ENCODE measurements at places on chromosomes 1 and 21.

DNA sequence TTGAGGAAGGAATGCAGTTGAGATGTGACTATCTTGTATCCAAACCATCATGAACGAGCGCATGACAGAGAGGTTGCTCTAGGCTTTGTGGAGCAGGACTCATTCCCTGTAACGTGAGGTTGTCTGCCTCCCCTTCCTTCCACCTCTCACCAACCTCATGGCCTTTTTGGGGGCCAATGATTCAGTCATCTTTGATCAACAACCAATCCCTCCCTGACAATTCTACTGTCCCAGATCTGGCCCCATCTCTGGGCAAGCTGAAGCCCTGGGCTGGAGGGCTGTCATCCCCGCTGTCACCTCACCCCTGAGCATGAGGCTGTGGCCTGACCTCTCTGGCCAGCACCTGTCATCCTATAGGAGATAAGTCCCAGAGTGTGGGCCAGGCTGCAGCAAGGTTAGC is 19.7 kb downstream of the MTARC1 start:
- DNase-seq = no peak

- no peak for DNase-seq
Observed at GRCh38 chr1:169113613-169114119, 7.2 kb downstream of the ATP1B1 start.

- DNase-seq = no peak
Observed at GRCh38 chr1:94698356-94698755, 121.8 kb upstream of the SLC44A3 start.

- DNase-seq = peak; percentile 81
Observed at GRCh38 chr1:27306892-27307761, 14.8 kb upstream of the TMEM222 start.

- DNase-seq = no peak
Observed at GRCh38 chr1:10399444-10399941, 629 bp downstream of the PGD start.

DNA sequence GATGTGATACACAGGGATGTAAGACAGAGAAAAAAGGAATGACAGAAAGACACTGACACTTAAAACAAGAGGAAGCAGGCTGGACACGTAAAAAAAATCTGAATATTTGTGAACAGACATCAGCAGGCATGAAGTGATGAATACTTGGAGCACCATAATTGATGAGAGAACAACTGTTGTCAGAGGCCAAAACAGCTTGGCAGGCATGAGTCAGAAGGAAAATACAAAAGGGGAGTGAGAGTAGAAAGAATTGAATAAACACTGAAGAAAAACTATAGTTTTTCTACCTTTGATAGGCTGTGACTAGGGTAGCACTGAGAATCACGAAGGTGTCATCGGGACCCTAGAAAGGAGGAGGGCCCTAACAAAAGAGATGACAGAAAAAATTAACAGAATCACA is 21.6 kb upstream of the GUCA2A start:
- DNase-seq = no peak

DNA sequence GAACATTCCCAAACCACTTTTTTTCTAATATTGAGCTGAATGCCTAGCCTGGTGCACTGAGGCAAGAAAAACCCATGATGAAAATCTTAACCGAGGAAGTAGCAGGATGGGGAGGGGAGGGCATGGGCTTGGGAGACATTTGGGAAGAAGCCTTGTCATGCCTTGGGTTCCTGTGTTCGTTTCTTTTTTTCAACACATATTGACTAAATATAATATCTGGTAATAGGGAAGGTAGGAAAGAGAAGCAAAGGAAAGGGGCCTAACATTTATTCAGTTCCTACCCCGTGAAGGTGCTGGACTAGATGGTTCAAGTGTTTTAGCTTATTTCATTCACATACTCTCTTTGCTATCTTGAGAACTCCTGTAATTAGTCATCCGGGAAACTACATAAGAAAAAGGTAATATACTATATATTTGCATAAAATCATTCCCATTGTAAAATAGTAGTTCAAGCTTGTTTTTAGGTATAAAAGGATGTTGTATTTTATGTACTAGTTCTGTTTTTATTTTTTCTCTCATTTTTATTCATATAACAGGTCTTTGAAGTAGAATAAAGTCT is 62.1 kb downstream of the ST3GAL3 start:
- no peak for DNase-seq

DNA sequence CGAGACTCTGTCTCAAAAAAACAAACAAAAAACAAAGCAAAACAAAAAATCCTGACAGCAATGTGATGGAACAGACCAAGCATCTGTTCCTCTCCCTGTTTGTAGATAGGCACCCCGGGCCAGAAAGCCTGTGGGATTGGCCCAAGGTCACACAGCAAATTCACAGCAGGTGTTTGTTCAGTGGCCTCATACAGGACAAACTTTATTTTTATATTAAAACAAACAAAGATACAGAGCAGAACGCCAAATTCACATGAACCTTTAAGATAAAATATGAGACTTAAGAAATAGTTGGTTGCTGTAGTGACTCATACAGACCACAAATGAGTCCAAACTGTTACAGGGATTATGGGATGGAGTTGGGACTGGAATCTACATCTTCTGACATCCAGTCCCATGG is 2.3 kb upstream of the CELA2A start:
- no peak for DNase-seq

- DNase-seq = no peak
Observed at GRCh38 chr1:116218922-116219321, 107.7 kb downstream of the MAB21L3 start.

DNA sequence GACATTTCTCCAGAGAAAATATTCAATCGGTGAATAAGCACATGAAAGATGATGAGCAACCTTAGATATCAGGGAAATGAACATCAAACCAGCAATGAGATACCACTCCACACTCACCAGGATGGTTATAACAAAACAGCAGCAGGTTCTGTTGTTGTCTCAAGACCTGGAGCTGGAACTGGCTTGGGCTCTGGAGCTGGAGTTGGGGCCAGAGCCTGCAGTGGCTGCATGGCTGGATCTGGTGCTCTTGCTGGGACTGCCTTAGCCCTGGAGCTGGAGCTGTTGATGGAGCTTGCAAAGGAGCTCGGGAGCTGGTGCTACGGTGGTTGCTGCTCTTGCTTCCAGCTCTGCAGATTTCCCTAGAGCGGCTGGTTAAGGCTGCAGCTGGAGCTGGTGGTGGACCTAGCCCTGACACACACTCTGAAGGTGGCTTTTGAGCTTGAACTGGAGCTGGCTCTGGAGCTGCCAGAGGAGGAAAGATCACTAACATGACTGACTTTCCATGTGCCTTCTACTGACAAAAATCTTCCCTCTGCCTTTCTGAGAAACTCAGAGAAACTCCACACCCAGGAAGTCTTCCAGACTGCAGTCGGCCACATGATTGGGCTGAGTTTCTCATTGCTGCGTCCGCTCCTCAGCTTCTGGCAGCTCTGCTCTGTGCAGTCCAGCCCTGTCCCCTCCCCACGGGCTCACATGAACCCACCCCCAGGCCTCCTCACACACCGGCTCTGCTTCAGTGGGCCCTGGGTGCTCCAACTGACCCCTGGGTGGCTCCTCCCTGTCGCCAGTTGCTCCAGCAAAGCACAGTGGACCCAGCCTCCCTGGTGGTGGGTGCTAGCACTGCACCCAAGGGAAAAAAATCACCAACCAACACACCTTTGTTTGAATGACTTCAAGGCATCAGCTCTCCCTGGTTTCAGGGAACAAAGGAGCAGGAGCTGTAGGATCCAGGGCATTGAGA is 139.1 kb upstream of the FMN2 start:
- DNase-seq = peak; percentile 64

- no peak for DNase-seq
Observed at GRCh38 chr1:160226623-160227022, 21.4 kb downstream of the PEA15 start.

DNA sequence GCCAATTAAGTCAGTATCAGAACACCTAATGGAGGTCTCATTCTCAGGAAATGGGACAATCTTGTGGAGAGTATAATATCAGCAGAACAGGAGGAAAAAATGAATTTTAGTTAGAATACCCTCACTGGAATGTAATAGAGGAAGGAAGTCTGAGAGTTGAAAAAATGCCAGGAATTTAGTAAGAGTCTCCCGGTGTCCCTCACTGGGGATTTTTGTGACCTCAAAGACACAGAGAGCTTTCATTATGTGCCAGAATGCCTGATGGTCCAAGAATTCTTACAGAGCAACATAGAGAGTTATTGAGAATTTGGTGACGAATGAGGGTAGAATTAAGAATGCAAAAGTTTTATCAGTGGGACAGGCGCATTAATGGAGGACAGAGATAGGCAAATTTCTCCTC is 443.5 kb upstream of the B3GALT2 start:
- DNase-seq = no peak

DNA sequence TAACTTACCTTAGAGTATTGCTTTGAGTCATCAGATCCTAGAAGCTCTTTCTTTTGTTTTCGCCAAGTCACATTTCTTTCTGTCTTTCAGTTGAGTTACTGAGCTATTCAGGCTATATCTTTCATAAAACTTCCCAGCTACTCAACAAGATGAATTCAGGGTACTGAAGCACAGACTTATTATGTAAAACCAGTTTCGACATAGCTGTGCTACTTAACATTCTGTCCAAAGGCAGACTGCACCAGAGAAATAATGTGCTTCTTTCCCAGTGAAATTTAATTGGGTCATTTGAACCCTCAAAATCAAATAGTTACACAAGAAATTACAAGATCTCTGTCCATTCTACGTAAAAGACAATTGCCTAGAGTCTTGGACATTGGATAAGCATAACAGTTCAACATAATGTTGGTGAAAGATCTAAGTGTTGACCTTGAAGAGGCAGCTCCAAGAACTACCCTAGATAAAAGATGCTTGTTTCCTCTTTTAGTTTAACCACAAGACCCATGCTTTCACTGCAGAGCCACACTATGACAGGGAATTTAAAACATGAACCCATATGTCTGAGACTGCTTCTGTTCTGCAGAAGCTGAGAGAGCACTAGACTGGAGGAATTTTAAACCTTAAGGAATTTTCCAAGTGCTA is 163.2 kb downstream of the LRRC40 start:
- no peak for DNase-seq

GRCh38 chr1:62391369-62391971 is 45.4 kb upstream of the USP1 start:
- peak; percentile 21 for DNase-seq

- peak; percentile 26 for DNase-seq
Observed at GRCh38 chr1:8121261-8122159, 95.4 kb upstream of the ERRFI1 start.

GRCh38 chr1:115133440-115133839 is 44.1 kb upstream of the TSPAN2 start:
- DNase-seq = no peak

DNA sequence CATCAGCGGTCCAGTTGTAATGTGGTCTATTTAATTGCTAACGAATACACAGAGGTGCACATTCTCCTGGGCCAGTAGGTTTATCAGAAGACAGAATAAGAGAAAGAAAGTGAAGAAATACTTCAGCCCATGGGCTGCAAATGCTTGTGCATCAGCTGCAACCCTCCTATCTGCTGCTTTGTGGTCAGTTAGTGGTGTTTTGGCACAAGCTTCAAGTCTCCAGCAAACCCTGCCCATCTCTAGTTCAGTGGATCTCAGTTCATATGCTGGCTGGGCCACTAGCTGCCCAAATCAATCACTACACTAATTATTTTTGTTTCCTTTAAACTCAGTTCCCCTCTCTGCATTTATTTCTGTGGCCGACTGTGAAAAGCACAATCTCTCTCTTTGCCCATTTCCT is 124.2 kb downstream of the KCNJ6 start:
- no peak for DNase-seq

DNA sequence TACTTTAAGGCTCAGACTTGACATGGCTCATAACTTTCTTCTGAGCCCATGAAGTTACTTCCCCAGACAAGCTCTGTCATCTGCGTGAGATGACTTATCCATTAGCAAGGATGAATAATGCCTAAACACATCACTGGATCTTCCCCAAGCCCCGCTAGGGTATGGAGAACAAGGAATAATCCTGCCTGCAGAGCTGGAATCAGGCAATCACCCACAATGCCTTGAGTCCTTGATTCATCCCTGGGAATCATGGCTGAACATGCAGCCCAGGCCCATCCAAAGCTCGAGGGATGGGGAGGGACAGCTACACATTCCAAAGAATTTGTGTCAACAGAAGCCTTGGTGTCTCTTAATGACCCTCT is 131.7 kb downstream of the PSMG1 start:
- DNase-seq = no peak

DNA sequence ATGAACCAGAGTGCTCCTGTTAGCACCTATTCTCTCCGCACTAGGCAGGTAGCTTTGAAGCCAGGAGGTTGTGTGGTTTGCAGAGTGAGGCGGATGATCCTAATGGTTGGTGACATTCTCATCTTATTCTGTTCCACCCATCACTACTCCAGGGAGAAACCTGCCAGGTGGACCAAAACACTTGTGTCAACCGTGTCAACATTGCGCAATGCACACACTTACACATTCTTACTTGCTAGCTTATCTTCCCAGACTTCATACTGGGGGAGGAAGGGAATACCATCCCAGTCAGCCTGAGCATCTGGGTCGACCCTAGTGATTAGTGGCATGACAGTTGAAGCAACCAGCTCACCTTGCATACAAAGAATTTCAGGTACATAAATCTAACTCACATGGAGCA is 236.9 kb downstream of the RPS6KC1 start:
- DNase-seq = no peak

GRCh38 chr21:16419188-16419921 is 689.6 kb downstream of the USP25 start:
- DNase-seq = peak; percentile 87

DNA sequence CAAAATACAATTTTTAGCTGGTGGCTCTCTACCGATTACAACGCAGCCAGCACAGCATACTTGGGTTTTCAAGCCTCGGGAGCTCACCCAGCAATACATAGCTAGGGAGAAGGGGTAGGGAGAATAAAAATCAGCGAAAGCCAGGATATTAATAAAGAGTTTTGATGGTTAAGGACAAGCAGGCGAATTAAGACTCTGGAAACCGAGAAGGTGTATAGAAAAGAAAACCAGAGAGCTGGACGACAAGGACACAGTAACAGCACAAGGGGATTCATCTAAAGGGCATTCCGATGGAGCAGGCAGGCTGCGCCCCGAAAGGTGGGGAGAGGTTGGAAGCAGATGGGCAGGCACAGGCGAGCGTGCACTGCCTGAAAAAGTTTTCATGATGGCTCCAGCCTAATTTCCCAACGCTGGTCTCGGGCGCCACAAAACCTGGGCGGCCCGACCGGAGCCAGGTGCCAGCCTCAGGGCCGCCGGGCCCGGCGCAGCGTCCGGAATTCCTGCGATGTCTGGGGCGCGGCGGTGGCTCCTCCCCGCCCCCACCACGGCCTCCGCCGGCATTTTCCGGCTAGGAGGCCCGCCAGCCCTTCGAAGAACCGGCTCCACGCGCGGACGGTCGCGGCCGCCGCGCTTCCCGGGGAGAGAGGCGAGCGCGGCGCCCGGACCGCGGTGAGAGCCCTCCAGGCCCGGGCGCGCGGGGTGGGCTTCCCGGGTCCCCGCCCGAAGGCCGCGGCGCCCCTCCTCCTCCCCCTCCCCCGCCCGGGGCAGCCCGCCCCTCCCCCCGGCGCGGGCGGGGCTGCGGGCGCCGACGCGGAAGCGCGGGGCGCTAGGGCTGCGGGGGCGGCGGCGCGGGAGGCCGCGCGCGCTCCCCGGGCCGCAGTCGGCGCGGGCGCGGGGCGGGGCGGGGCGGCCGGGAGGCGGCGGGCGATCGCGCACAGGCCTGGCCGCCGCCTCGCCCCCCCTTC is 774 bp upstream of the DYRK1A start:
- DNase-seq = peak; percentile 84

- peak; percentile 43 for DNase-seq
Observed at GRCh38 chr1:226618380-226618779, 69.8 kb downstream of the STUM start.

Measured in kidney (tissue), 22 donors.